ENCODE measurements at places on chromosomes 6 and 20.

- DNase-seq: no peak
These were observed 116.0 kb upstream of the CITED2 start for GRCh38 chr6:139490482-139490881.

- no peak for DNase-seq
These were observed 125.1 kb downstream of the SNX5 start for GRCh38 chr20:17843246-17844132.

- DNase-seq: no peak
These were observed 84.5 kb downstream of the CHD6 start for GRCh38 chr20:41533537-41534136.

DNA sequence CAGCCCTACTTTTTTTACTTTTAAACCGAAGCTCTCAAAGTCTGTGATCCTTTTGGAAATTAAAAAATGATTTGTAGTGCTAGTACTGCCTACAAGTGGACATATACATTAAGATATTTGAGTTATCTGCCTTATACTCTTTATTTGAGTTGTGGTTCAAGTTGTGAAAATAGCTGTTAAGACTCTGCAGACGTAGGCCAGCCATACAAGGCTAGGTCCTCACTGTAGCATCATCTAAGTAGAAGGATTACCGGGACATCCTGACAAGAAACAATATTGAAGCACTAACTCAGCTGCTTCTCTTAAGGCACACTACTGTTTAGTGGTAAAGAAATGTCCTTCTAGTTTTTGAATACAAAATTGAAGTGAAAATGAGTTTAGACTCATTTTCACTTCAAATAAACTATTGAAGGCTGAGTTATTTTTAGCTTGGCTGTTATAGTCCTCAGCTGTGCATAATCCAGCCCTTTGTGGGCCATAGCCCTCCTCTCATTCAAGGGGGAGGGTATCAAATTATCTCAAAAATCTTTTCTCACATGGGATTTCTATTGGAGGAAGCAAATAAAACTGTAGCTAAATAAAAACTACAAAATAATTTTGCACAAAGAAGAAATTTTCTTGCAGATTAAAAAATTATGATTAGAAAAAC is 68.1 kb downstream of the JAG1 start:
- DNase-seq: no peak

GRCh38 chr6:11484441-11484840 is 53.1 kb upstream of the TMEM170B start:
- no peak for DNase-seq

DNA sequence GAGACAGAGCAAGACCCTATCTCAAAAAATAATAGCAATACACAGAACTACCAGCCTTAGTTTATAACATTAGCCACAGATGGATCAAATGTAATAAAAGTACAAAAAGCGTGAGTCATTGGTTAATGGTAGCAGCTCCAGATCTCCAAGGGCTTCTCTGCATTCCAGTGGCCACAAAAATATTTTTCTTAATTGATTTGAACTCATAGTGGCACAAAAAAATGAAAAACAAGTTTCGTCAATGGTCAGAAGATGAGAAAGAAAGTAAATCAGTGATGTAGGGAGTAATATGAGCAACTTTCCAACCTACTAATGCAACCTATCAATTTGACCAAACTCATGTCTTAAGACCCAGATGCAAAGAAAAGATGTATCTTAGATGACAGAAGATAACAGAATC is 79.6 kb downstream of the CEP57L1 start:
- no peak for DNase-seq

- DNase-seq: no peak
These were observed 99.2 kb downstream of the MYLK4 start for GRCh38 chr6:2651536-2651935.

DNA sequence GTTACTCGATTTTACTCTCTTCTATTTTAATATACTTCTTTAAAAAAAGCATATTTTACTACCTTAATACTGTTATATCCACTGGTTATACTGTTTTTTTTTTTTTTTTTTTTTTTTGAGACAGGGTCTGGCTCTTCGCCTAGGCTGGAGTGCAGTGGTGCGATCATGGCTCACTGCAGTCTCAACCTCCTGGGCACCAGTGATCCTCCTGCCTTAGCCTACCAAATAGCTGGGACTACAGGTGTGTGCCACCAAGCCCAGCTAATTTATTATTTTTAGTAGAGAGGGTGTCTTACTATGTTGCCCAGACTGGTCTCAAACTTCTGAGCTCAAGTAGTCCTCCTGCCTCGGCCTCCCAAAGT is 170.7 kb downstream of the DOK5 start:
- no peak for DNase-seq

DNA sequence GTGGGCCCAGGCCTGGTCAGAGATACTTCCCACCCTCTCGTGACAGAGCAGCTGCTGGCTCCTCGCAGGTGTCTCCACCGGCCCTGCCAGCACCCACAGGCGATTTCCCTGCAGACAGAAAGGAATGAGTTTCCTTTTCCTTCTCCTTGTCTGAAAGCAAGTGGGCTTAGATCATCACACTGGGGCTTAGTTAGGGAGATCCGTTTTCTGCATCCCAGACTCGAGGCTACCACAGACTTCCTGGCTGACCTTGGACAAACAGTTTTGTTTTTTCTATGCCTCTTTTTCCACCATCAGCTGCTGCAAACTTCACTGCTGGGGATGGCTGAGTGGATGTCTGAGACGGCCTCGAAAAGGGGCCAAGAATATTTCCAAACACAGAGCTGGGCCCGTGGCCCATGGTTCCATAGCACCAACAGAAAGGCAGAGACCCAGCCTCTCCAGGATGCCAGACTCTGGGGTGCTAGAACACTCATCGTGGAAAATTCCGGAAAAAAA is 86.5 kb downstream of the BANF2 start:
- no peak for DNase-seq

DNA sequence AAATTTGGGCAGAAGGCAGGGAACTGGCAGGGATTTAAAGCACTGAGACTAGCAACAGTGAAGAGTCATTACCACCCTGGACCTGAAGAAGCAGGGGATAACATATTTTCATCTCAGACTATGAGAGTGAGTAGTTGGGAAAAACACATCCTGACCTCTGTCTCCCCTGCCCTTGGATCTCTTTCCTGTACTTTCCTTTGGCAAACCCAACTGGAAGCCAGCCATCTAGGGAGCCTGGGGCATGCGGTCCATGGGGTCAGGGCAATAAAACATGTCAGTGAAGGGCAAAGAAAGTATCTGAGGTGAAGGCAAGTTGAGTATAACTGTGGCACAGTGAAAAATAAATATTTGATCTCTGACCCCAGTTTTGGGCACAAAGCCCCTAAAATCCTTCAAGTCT is 698.2 kb downstream of the DOK5 start:
- DNase-seq: no peak

DNA sequence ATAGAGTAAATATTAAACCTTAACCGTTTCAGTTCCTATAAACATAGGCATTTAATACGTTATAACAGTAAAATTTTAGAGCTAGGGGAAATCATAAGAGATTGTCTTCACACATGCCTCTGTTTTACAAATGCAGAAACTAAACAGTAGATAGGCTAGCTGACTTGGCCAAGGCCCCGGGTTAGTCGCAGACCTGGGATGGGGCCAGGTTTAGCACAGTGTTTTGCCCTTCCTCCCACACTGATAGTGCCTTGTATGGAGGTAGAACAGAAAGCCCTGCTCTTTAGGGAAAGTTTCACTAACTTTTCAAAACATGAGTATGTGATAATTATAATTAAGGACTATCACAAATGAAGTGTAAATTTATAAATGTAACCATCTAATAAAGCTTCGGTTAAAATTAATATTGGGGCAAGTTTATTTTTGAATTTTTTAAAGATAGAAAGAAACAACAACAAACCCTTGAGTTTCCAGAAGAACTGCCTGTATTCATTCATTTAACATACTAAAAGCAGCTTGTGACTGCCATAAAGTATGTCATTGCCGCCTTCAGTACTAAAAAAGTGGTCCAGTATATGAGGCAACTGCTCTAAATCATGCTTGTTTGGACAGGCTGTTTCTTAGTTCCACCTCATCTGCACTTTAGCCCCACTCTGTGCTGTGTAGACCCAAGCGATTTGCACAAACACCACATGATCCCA is 62.5 kb upstream of the LOC128125822 start:
- DNase-seq: no peak

DNA sequence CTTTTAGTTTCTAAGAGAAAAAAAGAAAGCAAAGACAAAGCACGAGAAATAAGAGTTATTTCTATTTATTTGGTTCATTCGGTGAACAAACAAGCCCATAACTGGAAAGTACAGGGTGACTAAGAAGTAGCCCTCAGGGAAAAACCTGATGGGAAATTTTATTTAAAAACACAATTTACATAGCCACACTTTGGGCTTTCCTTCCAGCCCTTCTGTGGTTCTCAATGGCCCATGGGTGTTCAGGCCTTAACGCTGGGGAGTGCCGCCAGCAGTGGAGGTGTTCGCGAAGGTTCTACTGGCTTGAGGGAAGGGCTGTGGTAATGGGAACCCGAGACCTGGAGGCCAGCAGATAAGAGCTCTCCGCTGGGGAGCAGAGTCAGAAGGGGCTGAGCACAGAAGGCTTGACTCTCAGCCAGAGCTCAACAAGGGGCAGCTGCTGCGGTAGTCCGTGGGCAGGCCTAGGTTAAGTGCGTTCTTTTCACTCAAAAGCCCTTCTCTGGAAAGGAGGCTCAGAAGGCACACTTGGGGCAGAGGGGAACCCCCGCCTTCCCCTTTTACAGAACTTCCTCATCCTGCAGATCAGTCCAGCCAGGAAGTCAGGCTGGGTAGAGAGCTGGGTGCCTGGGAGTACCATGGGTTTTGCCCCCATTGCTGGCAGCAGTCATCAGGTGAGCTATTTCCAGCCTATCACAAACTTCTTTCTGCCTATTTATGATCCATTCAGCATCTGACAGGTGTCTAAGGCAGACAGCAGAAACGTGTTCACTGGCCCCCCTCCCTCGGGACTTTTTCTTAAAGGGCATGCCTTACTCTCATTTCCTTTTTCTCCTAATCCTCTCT is 8.8 kb upstream of the CD83 start:
- DNase-seq: peak; percentile 37

DNA sequence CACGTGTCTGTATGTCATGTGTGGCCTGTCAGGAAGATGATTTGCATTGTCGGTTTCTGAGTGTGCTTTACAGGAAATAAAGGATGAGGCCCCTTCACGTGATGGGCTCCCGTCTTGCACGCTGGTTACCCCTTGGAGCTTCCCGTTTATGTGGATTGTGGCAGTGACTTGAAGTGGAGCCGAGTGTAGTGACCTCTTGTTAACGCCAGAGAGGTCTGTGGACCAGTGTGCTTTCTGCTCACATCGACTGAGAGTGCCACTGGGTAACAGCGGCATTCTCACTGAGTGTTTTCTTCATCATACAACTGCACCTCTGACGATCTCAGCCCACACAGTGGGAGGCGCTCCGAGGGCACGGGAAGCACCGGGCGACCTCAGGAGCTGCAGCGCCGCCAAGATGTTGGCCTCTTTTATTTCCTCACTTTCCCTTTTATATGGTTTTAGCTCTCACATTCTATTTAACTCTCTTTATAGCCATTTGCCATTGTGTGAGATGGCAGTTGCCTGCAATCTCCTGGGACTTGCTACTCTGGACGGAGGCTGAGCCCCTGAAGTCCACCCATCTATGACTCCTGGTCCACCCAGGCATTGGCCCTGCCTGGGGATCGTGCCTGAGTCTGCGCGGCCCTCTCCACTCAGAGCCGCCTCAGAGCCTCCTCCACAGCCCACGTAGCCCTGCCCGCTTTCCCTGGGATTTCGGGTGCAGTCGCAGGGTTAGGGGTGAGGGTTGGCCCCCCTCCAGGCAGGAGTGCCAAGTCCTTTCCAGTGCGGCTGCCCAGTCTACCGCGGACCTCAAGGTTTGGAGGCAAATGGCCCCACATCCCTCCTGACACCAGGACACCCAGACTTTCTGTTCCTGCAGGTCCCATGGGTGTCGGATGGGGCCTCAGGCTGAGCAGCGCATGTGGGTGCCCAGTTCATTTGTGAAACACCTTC is 238.9 kb downstream of the ERMARD start:
- DNase-seq: peak; percentile 40

GRCh38 chr6:119280668-119281067 is 68.9 kb downstream of the MAN1A1 start:
- no peak for DNase-seq

DNA sequence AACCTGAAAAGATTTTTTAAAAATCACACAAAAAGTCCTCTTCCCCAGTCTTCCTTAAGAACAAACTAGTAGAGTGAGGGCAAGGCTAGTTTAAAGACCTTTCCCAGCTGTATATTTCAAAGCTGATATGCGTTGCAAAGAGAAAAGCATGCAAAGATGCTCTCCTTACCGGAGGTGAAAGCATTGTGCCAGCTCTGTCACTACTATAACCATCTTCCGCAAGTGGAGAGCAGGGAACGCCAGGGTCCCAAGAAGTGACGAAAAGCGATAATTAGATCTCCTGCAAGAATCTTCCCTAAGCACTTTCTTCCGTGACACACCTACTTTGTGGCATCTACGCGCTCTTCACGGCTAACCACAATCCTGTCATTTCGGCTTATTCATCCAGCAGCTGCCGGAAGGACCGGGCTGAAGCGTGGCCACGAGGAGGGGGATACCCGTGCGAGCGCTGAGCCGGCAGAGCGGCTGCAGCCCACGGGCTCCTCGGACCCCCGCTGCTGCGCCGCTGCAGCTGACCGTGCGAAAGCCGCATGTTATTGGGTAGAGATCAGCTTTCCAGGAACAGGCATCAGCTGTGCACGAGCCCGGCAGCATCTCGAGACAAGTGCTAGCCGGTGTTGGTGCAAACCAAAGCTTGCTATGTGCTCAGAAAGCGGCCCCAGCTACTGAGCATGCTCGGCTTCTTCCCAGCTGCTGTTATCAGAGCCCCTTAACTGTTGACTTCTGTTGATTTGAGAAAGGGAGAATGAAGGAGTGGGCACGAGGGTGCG is 57.2 kb upstream of the ARHGAP18 start:
- peak; percentile 41 for DNase-seq
